WTC11 (cell line): ENCODE measurements at places on chromosomes 6 and 20.

DNA sequence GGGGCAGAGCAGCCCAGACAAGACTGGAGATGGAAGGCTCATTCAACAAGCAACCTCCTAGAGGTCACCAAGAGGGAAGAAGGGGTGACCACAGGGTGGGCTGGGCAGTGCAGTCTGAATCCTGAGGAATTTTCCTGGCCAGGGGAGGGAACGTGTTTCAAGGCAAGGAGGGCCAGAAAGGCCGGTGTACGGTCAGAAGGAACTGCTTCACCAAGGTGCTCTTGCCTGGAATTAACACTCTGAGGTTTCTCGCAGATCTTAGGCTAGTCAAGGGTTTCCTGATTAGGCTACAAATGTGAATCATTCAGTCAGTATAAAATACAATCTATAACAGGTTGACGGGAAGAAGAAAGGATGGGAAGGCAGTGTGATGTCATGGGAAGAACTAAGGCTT lies 199.3 kb downstream of the LRFN2 start:
- no peak for DNase-seq
- H3K27ac ChIP-seq, result no peak overlapping the region
- H3K36me3 ChIP-seq, result no peaks in the 10 kb centered on the region
- H3K4me1 ChIP-seq, result no peaks in the 10 kb centered on the region
- H3K27me3 ChIP-seq, result peaks cover 7% of the 10 kb centered on the region

GRCh38 chr20:50654904-50655303 lies 36.4 kb downstream of the RIPOR3 start:
- H3K27ac ChIP-seq, result no peak overlapping the region
- H3K36me3 ChIP-seq, result peaks cover 5% of the 10 kb centered on the region; the same call in 1 of the 2 replicates
- no peak for DNase-seq
- no peaks in the 10 kb centered on the region for H3K27me3 ChIP-seq
- peaks cover 14% of the 10 kb centered on the region for H3K4me1 ChIP-seq

DNA sequence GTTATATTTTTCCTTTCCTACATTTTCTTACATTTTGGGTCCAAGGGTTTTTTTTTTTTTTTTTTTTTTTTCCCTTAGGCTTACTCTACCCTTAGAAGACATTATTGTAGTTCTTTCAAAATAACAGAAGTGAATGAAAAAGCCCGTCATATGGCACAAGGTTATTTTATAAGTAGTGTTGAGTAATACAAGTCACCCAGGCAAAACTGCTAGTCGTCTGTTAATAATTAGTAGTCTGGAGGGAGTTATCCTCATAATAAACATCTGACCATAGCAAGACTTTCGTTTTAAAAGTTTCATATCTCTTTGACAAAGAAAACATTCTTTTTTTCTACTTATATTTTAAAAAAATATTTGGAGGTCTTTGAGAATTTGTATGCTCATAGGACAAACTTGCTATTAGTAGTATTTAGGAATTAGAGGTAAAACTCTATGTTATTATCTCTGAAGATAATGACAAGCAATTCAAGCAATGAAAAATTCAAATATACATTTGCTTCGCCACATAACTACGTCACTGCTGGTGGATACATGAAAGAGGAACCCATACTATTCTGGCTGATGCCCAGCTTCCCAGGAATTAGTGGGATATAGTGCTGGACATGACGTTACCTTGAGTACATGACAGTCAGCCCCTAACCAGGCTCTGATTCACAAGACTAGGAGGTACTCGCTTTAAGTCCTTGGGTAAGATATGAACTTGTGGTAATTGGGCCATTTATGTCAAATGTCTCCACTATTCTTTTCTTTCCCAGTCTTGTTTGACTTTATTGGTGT lies 532.8 kb downstream of the GRIK2 start:
- H3K4me1 ChIP-seq, result peaks cover 7% of the 10 kb centered on the region
- no peak overlapping the region for H3K4me3 ChIP-seq
- H3K27me3 ChIP-seq, result no peaks in the 10 kb centered on the region
- H3K27ac ChIP-seq, result no peak overlapping the region
- DNase-seq, result no peak

DNA sequence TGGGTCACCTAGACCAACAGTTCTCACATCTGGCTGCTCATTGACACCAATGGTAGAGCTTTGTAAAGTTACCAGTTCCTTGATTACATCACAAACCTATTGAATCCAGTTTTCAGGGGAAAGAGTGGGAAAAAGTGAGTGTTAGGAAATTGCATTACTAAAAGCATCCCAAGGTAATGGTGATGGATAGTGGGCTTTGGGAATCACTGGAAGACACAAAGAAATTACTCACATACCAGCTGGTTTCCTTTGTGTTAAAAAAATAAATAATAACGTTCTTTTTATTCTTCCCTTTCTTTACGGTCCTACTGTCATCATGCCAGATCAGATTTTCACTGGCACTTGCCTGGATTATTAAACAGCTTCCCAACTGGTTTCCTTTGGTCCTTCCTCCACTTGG lies 370.7 kb downstream of the RFPL4B start:
- H3K27ac ChIP-seq, result no peak overlapping the region
- no peak for DNase-seq
- H3K4me3 ChIP-seq, result no peak overlapping the region
- H3K27me3 ChIP-seq, result no peaks in the 10 kb centered on the region
- no peaks in the 10 kb centered on the region for H3K4me1 ChIP-seq

DNA sequence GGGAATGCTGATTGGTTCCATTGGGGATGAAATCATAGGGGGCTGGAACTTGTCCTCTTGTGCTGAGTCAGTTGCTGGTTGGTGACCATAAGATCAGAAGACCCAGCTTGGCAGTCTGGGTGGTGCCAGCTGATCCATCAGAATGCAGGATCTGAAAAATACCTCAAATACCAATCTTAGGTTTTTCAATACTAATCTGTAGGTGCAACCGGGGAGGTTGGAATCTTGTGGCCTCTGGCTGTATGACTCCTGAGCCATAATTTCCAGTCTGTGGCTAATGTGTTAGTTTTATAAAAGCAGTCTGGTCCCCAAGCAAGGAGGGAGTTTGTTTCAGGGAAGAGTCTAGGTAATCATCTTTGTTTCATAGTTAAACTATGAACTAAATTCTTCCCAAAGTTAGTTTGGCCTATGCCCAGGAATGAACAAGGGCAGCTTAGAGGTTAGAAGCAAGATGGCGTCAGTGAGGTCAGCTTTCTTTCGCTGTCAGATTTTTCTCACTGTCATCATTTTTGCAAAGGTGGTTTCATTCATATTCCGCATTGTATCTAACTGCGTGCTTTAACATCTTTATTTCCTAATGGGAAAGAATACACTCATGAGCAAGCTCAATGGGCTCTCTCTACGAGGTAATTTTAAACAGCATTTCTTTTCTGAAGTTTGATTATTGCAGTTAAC lies 2.0 kb downstream of the ARMH2 start:
- no peaks in the 10 kb centered on the region for H3K36me3 ChIP-seq
- no peak overlapping the region for H3K4me3 ChIP-seq
- peaks cover 13% of the 10 kb centered on the region for H3K4me1 ChIP-seq
- no peaks in the 10 kb centered on the region for H3K27me3 ChIP-seq
- H3K27ac ChIP-seq, result no peak overlapping the region
